ENCODE measurements at places on chromosomes 2 and 18. TPM values are rescaled to one million over a fixed set of nuclear protein-coding genes. Genes with fewer than 3 reads are reported as not detected.

Gene SCG2
- 0.42 TPM for total RNA-seq

Gene RBM44
- total RNA-seq: 3.5 TPM

Gene LIPG
- total RNA-seq: not detected

Gene CCDC141
- total RNA-seq: 33.9 TPM

Gene CIDEA
- total RNA-seq: not detected

Gene OR6B3
- not detected for total RNA-seq

All from mononuclear cell (primary cell).